ENCODE measurements at places on chromosomes 5 and 9.

DNA sequence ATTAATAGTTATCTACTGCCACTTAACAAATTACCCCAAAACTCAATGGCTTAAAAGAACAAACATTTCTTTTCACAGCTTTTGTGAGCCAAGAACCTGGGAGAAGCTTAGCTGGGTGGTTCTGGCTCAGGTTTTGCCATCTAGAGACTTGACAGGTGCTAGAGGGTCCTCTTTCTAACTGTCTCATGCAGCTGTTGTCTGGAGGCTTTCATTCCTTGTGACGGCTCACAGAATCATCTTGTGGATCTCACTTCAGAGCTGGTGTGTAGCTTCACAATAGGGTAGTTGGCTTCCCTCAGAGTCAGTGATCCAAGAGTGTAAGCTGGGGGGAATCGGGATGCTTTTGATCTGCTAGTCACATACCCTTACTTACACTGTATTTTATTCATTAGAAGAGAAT lies 81.2 kb upstream of the APC start:
- no peak for DNase-seq

GRCh38 chr5:170974461-170974860 lies 112.6 kb downstream of the RANBP17 start:
- no peak for DNase-seq

GRCh38 chr5:131640043-131640856 lies 5.2 kb upstream of the RAPGEF6 start:
- DNase-seq, result peak; percentile 59

DNA sequence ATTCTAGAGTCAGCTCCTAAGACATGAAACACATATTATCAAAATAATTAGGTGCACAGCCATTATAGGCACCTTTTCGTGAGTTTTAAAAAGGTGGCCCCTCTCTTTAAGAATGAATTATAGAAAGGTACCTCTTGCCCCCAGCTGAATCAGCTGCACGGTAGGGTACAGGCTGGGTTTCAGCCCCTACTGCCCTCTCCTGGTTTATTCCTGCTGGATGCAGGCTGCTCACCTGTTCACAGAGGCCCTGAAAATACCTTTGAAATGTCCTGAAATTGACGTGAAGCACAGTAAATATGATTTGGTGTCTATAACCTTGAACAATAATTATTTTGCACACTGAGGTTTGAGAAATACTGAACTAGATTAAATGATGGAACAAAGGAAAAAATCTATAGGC lies 504.8 kb upstream of the SGCD start:
- DNase-seq, result no peak

DNA sequence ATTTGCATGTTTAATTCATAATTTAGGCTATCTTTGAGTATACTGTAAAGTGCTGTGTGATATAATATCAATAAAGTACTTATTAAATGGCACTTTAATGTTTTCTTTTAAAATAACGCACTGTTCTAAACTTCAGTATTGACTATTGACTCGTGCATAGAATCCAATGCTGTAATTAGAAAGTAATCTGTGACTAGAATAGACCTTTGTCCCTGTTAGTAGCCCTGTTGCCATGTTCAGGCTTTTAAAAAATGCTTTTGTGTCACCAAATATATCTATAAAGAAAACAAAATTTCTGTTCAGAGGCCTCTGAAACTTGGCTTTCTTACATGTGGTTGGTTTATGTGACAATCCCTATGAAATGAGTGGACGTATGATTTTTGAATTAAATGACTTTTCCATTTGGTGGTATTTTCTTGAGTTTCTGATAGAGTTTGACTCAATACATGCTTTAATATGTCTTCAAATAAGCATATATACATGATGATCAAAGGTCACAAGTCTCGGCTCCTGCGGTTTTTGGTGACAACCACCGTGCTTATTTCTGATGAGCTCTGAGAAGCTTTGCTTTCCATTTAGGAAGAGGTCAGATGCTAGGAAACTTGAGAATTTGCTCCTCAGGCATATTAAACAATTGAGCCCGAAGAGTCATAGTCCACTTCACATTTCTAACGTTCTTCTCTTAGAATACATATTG lies 174.7 kb downstream of the NR3C1 start:
- peak; percentile 35 for DNase-seq

- DNase-seq, result no peak
Observed at GRCh38 chr5:147690595-147690994, 91.9 kb downstream of the JAKMIP2 start.

Measured in CD4-positive, alpha-beta T cell treated with Interleukin-2 at 100 ng/mL for 4 hours (primary cell).